Activated gamma-delta T cell treated with anti-CD3 and anti-CD28 coated beads, Interleukin-2, amount 50 U/mL, for 16 hours (primary cell): ENCODE measurements at places on chromosomes 12 and 14.

- no peak for DNase-seq
These were observed 125.4 kb upstream of the PLEKHA5 start for GRCh38 chr12:19003987-19004619.

DNA sequence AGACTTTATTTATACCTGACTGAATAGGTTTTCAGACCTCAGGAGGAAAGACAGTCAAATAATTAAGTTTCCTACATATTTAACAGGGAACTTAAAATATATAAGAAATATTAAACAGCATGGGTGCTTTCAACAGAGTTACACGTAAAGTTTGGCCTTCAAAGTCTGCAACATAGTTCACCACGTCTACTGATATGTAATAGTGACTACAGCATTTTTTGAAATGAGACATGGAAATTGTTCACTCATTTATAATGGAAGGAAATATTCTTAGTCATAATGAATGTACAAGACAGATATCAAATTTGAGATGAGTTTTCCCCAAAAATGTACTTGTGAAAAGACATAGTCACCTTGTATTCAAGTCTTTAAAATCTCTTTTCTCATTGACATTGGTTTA, 56.7 kb upstream of the KCNMB4 start:
- DNase-seq, result no peak

DNA sequence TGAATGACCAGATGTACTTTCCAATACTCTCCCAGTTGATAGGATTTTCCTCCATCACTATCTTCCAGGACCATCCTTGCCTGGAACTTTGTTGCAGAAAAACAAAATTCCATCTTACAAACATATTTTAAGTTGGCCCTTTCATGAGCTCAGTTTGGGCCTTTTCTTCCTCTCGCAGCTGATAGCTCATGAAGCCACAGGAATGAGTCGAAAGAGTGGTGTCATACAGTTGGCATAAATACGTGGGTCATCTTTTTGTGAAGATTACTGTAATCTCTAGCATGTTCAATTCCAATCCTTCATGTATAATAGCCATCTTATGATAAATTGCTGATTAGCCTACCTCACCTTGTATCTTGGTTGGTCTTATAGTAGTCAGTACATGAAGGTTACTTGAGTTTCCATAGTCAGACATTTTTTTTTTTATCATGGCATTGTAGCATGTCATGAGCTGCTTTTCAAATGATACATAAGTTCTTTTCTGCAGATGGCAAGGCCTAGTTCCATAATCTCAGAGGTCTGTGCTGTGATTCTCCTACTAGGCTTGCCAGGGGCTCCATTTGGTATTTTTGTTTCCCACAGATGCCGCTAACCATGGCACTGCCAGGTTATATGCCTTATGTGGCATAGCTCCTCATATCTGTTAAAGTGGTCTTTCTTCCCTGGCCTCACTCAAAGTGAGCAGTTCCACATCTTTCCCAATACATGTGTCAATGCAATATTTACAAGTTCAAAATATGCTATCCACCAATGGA, 380.6 kb upstream of the DCN start:
- DNase-seq, result no peak

GRCh38 chr12:9869307-9870161, at the start of gene CLEC2B:
TSS of gene CLEC2B (minus strand) at chr12:9869354.
- DNase-seq, result no peak

DNA sequence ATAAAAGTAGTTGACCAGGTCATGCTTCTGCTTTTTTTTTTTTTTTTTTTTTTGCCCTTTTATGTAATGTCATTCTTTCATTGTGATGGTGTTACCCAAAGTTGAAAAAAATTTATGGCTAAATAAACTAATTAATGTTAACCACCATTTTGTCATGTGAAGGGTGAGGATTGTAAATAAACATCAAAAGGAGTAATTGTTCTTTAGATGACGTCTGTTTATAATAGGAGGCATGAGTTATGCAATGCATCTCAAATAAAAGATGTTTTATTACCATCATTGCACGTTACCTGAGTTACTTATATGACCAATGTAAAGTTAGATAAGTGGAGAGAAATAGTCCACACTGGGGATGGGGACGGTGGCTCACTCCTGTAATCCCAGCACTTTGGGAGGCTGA, 349.9 kb upstream of the PDE3A start:
- no peak for DNase-seq

DNA sequence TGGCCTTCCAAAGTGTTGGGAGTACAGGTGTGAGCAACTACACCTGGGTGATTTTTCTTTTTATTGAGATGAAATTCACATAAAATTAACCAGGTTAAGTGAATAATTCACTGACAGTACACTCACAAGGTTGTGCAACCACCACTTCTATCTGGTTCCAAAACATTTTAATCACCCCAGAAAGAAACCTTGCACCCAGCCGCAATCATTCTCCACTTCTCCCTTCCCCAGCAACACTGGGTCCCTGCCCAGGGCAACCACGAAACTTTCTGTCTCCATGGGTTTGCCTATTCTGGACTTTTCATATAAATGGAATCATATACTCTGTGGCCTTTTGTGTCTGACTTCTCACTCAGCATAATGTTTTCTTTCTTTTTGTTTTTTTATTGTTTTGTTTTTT, 26.3 kb upstream of the MLXIP start:
- no peak for DNase-seq

GRCh38 chr12:108875682-108876361, 4.1 kb upstream of the DAO start:
- no peak for DNase-seq

- DNase-seq, result no peak
These were observed 12.3 kb downstream of the DENND5B start for GRCh38 chr12:31578632-31579031.

- DNase-seq, result no peak
These were observed 216.8 kb downstream of the MSRB3 start for GRCh38 chr12:65495233-65495632.
